ENCODE measurements at places on chromosomes 12 and 14. TPM values are rescaled to one million over a fixed set of nuclear protein-coding genes. Genes with fewer than 3 reads are reported as not detected.

Gene SLCO1C1
- not detected for total RNA-seq

Gene METTL17
- 94.1 TPM for total RNA-seq

Gene AICDA
- not detected for total RNA-seq

Gene GZMH
- 48.1 TPM for total RNA-seq

Gene VPS33A
- 35.7 TPM for total RNA-seq

Data from activated naive CD8-positive, alpha-beta T cell treated with anti-CD3 and anti-CD28 coated beads for 36 hours (primary cell).